ENCODE measurements at places on chromosomes 2 and 18. TPM values are rescaled to one million over a fixed set of nuclear protein-coding genes. Genes with fewer than 3 reads are reported as not detected.

Gene GAREM2
- total RNA-seq, result 2.4 TPM

Gene RGPD5
- total RNA-seq, result 10.8 TPM

Gene ATP8B1
- total RNA-seq, result not detected

Gene STK25
- 91.4 TPM for total RNA-seq

Gene TUBB8B
- total RNA-seq, result not detected

Gene IL1RL1
- total RNA-seq, result 2.8 TPM

Gene POTEJ
- 0.03 TPM for total RNA-seq

Gene TSPYL6
- total RNA-seq, result not detected

Gene BMP10
- total RNA-seq, result not detected

Gene PRADC1
- total RNA-seq, result 17.7 TPM

Gene FAM117B
- total RNA-seq, result 2.0 TPM

Gene ALPP
- total RNA-seq, result 0.26 TPM

Gene CKAP2L
- total RNA-seq, result 14.0 TPM

Gene DUSP2
- 17.0 TPM for total RNA-seq

Gene TMEM247
- total RNA-seq, result not detected

Gene C18orf54
- 3.9 TPM for total RNA-seq

Gene CFAP65
- not detected for total RNA-seq

Gene LIMS4
- 0.19 TPM for total RNA-seq

Gene LIMS1
- 43.7 TPM for total RNA-seq

Gene POMC
- not detected for total RNA-seq

Gene UGT1A3
- not detected for total RNA-seq

Gene DHRS9
- not detected for total RNA-seq

Gene IL1A
- 8.8 TPM for total RNA-seq

Gene UNC80
- 0.32 TPM for total RNA-seq

Gene GPAT2
- total RNA-seq, result not detected

Gene STARD6
- total RNA-seq, result 0.29 TPM

Gene LRRFIP1
- total RNA-seq, result 53.3 TPM

Gene CHRND
- total RNA-seq, result not detected

All from A375 (cell line).